ENCODE measurements at places on chromosomes 16 and 17.

- no peak for DNase-seq
Measured at GRCh38 chr16:31082368-31083045, 6.2 kb downstream of the PRSS53 start.

DNA sequence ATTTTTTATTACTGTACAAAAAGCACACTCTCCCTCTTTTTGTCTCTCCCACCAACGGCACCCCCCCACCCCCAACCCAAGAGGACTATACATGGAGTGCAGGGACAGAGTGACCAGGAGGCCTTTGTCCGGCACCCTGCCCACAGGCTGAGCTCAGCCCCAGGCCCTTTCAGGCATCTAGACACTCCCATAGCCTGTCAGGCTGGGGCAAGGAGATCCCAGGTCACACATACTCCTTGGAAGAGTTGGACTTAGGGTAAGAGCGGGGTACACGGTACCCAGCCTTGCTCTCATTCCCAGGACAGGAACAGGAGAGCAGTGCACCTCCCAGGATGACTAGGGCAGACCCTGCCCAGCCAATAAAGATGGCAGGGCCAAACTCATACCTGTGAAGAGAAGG lies 2.1 kb downstream of the CLDN7 start:
- DNase-seq = no peak

DNA sequence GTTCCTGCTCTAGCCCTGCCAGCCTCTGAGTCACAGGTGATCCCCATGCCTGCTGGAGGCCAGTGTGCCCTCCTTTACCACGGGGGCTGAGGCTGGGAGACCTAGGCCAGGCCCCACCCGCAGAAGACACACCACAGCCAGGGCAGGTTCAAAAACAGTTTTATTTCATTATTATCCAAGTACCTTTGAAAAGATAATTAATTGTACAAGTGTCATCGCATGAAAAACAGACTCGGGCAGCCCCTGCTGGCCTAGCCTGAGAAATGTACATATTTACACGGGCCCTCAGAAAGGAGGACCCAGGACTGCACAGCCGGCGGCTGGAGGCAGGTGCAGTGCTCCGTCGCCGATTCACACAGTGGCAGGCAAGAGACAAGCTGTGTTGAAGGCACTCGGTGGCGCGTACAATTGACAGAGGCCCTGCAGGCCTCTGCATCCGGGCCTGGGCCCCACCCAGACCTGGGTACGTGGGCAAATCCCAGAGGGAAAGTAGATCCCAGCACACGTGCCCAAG lies 4.4 kb downstream of the PDIA2 start:
- no peak for DNase-seq

- DNase-seq = peak; percentile 56
Measured at GRCh38 chr16:85334718-85335583, 222.7 kb upstream of the CIBAR2 start.

GRCh38 chr16:46923513-46924295 lies 39.5 kb downstream of the GPT2 start:
- no peak for DNase-seq

DNA sequence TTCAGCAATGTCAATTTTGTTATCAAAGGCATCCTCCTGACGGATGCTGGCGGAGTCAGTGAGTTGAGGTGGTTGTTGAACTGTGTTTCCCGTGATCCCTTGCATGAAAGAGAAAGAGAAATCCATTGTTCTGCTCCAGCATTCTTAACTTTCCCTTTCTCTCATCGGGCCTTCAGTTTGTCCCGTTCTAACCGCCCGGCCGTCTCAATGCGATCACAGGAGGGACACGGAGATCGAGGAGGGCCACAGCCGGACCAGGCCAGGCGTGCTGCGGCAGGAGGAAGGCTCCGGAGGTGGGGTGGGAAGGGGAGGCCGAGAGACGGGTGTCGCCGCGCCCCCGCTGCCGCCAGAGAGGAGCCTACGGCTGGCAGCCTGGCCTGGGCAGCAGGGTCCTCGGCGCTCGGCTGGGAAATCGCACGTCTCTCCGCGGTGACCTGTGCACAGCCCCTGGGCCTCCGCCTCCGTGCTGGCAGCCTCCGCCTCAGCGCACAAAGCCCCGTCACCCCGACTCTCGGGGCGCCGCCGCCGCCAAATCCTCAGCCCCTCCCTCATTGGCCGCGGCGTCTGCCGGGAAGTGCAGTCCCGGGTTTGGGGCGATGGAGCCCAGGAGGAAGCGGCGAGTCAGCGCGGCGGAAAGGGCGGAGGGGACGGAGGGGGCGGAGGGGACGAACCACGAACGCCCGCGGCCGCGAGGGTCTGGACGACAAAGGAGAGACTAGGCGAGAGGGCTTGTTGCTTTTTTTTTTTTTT lies 38.1 kb downstream of the SOST start:
- peak; percentile 75 for DNase-seq

- no peak for DNase-seq
Measured at GRCh38 chr17:71765437-71765836, 355.4 kb upstream of the SOX9 start.

- no peak for DNase-seq
Measured at GRCh38 chr16:22380529-22380928, 6.1 kb upstream of the CDR2 start.

DNA sequence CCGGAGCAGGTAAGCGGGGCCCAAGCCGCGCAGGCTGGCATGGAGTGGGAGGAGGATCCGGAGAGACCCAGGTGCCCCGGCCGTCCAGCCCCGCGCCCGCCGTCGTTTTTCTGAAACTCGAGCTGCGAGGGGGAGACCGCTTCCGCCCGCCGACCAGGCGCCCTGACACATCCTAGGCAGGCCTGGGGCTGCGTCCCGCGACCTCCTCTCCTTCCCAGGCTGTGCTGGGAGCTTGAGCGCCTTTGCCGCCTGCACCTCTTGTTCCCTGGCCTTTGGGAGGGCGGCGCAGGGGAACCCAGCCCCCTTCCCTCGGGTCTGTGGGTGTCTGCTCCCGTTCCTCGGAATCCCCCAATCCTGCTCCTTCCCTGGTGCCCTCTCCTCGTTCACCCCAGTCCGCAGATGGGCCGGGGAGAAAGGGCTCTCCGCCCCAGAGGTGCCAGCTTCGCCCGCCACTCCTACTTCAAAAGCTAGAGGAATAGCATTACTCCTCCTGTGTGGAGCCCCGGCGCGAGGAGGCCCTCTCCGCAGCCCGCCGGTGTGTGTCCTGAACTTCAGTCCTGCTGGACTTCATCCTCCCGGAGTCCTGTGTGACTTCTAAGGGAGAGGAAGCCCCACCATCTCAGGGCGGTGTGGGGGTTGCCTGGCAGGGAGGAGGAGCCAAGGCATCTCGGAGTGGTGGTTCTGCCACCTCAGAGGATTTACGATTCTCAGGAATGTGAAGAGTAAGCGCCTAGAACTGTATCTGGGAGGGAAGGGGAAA lies 1.0 kb downstream of the NHERF1 start:
- DNase-seq = peak; percentile 20

- DNase-seq = no peak
Measured at GRCh38 chr17:5804251-5804650, 219.9 kb upstream of the NLRP1 start.

- no peak for DNase-seq
Measured at GRCh38 chr17:55340686-55341085, 75.9 kb downstream of the HLF start.

- DNase-seq = no peak
Measured at GRCh38 chr17:80782536-80783427, 208.9 kb upstream of the CHMP6 start.

- peak; percentile 57 for DNase-seq
Measured at GRCh38 chr16:56013962-56014552, 138.9 kb upstream of the CES5A start.

DNA sequence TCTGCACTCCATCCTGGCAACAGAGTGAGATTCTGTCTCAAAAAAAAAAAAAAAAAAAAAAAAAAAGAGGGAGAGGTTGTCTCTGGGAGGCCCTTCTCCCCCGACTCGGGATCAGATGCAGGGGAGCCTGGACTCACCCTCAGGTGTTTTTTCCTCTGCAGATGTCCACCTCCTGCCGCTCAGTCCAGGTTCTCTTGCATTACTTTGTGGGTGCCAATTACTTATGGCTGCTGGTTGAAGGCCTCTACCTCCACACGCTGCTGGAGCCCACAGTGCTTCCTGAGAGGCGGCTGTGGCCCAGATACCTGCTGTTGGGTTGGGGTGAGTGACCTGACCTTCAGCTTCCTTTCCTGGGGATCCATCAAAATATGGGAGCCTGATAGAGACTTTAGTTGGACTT lies 34.1 kb downstream of the GLP2R start:
- no peak for DNase-seq

DNA sequence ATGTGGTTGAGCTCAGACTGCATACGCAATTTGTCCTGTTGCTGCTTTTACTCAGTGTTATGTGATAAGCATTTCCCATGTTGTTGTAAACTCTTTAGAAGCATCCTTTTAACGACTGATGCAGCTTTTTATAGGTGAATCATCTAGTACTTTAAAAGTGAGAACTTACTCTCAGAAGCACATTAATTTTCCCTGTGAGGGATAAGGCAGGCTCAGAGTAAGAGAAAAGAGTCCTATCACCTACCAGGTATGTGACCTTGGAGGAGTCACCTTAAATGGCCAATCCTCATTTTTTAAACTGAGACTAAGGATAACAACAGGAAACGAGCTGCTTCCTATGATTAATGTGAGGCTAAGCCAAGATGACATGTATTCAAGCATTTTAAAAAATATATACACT lies 34.4 kb upstream of the GAN start:
- no peak for DNase-seq

GRCh38 chr17:34420254-34420766 lies 57.3 kb upstream of the CCL1 start:
- peak; percentile 79 for DNase-seq

DNA sequence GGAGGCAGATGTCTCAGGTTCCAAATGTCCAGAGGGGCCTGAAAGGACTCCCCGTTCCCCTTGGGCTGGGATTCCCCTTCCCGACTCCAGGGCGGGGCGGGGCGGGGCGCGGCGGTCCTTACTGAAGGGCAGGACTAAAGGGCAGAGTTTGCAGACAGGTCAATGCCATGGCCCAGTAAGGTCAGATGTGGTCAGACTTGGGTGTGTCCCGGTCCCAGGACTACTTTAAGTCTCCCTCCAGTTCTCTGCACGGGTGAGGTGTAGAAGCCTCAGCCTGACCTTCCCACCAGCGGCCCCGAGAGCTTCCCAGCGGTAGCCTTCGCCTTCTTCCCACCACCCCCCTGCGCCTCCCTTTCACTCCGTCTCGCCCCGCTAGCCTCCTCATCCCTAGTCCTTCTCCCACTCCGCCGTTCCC lies 532 bp downstream of the KDM6B start:
- DNase-seq = no peak

DNA sequence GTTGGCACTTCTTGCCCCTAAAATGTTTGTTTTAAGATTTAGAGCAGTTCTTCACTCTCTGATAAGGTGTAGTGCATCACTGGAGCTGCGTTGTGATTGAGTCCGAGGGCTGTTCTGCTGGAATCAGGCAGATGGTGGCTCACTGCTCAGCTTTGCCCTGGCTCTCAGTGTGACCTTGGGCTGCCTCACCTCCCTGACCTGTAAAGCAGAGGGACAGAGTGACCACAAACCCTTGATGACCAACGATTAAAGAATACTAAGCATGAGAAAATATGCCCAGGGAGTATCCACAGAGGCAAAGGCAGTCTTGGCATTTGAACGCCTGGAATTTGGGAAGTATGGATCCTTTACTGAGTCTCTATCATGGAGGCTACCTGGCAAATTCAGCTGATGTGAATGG lies 18.1 kb downstream of the CMIP start:
- no peak for DNase-seq

DNA sequence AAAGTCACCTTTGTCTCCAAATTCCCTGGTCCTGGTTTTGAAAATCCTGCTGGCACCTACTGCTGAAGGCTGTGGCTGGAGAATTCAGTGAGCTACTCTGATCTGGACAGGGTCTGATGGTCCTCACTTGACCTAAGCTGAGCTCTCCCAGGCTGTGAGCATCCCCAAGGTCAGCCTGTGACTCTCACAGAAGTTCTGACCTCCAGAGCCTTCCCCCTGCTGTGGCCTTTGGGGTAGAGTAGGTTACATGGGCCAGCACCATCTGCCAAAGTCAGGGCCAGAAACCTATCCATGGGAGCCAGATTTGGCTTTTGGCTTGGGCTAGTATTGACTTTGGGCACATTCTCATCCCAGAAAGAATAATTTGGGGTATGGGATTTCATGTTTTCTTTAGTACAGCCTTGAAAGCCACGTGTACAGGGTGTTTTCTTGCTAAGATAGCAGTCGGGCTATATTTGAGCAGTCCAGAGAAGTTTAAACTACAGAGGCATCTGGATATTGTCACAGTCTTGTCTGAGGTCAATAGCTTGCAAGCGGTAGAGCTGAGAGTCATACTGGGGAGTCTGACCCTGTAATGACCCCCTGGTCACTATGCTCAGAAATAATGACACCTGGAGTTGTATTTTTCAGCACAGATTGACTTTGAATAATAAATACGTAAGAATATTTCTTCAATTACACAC lies 6.2 kb upstream of the AGRP start:
- no peak for DNase-seq

DNA sequence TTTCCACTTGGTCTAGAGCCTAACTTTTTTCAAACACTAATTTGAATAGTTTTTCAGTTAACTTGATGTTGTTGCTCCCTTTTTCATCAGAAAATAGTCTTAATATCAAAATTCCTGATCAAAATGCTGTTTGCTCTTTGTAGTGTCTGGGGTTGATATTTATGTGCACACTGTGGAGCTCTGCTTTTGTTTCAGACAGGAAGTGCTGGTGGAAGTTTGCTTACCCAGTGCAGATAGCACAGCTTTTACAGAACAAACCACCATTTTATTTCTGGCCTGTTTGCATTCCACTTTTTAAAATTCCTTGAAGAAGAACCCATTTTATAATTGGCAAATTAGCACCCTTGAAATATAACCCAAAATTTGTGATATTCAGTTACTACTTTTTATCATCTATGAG lies 125.4 kb downstream of the MRTFB start:
- DNase-seq = peak; percentile 7

- DNase-seq = no peak
Measured at GRCh38 chr17:5730373-5730772, 146.1 kb upstream of the NLRP1 start.

- DNase-seq = peak; percentile 88
Measured at GRCh38 chr16:24838554-24839266, 7.1 kb upstream of the SLC5A11 start.

DNA sequence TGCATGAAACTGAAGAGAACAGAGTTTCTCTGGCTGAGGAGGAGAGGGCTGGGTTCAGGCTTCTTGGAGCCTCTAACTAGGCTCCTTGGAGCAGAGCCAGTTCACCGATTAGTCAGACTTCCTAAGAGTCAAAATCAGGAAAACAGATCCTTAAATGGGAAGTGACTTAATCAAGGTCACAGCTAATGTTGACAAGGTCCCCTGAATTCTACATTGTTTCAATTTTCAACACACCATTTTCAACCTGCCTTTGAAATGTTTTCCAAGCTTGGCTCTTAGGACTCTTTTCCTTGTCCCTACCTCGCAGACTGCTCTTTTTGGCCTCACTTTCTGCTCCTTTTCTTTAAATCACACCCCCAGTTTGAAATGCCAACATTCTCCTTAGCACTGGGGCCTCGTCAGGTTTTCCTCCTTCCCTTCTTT lies 16.3 kb downstream of the MYL4 start:
- DNase-seq = peak; percentile 62

DNA sequence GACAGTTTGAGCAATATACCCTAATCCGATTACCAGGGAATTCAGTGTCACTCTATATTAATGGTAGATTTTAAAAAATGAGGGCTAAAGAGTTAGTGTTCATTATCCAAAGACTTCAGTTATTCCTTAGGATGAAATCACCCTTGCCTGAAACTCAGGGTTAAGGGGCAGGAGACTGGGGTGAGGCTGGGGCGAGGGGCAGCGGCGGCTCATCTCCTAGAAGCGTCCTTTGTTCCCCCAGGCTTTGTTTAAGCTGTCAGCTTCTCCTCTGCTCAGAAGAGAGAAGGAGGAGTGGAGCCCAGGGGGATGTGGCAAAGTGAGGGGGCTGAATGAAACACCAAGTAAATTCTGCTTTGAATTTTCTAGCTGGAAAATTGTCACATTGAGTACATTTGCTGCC lies 117.7 kb upstream of the ELAC2 start:
- no peak for DNase-seq

All from OCI-M1 (cell line).